ENCODE measurements at places on chromosomes 16 and 17.
A peak's percentile ranks its signal among the peaks of the same experiment; 100 is the strongest.

GRCh38 chr16:57648125-57648524 lies 19.7 kb downstream of the ADGRG1 start:
- DNase-seq = no peak

DNA sequence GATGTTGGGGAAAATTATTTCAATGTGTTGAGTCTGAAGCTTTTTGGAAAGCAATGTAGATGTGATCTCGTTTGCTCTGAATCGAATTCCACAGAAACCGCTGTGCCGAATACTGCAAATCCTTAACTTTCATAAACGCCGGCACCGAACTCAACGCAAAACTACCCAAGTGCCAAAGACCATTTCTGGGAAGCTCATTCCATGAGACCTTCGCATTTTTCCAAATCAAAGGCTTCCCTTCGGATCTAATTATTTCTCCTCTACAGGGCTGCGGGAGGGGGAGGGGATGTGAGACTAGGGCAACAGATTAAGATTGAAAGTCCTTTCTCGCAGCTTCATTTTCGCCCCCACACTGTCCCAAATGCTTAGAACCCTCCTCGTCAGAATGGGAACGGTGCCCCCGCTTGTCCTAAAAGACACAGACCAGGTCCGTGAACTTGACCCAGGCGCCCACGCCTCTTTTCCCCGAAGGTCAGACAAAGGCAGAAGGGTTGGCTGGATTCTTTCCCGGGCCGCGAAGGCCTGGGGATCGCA lies 4.0 kb downstream of the PRAC1 start:
- peak; percentile 49 for DNase-seq

DNA sequence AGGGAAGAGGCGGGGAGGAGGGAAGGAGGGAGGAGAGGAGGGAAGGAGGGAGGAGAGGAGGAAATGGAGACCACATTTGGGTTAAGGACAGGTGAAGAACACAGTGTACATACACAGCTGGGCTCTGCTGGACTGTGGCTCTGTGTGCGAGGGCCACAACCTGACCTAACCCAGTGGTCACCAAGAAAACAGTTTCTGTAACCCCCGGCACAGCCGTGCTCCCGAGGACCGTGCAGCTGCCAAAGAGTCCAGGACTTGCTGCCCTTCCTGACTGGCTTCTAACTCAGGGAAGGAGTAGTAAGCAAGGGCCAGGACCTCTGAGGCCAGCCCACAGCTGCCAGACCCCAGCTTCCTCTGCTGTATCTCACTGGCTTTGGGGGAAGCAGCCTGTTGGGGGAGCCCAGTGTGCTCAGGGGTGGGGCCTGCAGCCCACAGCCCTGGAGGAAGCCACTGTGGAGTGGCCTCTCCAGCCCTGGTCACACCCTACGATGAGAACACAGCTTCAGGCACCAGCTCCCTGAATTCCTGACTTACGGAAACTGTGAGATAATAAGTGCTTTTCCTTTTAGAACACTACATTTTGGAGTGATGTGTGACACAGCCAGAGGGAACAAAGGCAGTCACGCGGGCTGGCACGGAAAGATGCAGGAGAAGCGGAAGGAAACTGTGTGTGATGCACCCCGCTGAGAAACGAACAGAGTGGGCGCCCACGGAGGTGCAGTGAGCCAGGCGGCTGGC lies 32.3 kb downstream of the SLC7A5 start:
- no peak for DNase-seq

- peak; percentile 19 for DNase-seq
Measured at GRCh38 chr16:84700446-84701300, 873 bp downstream of the USP10 start.

DNA sequence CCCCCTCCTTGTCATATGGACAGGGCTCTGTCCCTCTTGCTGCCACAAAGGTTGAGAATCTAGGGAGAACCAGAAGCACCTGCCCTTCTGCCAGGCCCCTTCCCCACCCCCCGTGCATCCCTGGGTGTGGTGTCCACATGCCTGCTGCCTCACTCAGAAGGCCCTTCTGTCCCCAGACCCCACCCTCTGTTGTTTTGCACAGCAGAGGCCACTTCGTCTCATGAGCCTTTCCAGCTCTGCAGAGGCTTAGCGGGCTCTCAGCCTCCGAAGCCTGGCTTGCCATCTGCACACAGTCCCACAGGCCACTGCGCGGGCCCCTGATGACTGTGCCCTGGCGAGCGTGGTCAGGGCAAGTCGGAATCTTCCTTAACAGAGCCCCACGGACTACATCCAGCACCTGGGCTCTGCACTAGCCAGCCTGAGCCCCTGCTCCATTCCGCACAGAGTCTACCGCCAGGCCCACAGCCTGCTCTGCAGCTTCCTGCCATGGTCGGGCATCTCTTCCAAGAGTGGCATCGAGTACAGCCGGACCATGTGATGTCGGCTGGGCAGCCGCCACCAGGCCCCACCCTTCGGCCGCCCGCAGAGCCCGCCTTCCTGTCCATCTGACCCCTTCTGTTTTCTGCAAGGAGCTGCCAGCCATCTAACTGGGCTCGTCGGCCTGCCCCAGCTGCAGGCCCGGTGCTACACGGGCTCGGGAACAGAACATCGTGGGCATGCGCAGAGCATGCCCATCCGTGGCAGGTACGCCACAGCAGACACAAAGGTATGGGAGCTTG lies 10.8 kb downstream of the C16orf90 start:
- DNase-seq = no peak

DNA sequence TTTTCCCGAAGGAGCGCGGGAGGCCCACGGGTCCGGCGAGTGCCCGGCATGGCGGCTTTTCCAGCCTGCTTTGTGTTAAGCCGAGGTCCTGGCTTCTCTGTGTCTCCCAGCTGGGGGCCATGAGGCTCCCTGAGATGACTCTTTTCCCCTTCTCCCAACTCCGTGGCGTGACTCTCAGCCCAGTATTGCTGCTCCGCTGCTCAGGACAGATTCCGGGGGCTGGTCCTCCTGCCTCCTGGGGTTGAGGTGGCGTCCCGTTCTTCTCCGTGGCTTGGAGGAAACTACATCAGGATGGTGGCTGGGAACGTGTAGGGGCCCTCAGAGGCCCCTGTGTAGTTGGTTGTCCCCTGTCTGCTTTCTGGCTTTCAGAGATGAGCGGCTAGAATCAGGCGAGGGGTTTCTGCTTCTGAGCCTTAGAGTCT lies 951 bp downstream of the GPS1 start:
- no peak for DNase-seq

- DNase-seq = no peak
Measured at GRCh38 chr16:3242709-3243108, 7.8 kb upstream of the ZNF200 start.

GRCh38 chr16:76387994-76388393 lies 110.8 kb downstream of the CNTNAP4 start:
- DNase-seq = no peak

- no peak for DNase-seq
Measured at GRCh38 chr16:52308051-52308450, 238.9 kb downstream of the TOX3 start.

DNA sequence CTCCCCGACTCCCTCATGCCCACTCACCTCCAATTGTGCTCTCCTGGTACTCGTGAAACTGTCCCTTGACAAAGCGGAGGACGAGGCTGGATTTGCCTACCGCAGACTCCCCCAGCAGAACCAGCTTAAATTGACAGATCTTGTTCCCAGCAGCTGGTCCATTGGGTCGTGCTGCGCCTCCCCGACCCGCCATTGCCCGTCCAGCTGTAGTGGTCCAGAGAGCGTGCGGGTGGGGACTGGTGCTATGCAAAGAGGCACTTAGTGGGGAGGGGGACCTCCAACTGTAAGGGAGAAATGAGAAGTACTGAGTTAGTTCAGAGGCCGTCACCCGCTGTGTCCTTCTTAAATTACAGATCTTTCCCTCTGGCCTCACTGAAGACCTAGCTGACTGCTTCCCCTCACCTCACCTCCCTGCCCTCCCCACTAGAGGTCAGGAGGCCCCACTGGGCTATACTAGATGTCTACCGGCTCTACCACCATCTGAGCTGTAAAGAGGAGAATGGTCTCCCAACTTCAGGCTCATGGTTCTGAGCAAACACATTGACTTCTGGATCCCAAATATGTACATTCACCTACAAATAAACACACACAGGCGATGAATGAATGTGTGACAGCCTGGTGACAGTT lies 7.8 kb downstream of the HSPB9 start:
- no peak for DNase-seq

Measured in fibroblast of skin of back (primary cell).